ENCODE measurements at places on chromosomes 11 and 22.
A peak's percentile ranks its signal among the peaks of the same experiment; 100 is the strongest.

DNA sequence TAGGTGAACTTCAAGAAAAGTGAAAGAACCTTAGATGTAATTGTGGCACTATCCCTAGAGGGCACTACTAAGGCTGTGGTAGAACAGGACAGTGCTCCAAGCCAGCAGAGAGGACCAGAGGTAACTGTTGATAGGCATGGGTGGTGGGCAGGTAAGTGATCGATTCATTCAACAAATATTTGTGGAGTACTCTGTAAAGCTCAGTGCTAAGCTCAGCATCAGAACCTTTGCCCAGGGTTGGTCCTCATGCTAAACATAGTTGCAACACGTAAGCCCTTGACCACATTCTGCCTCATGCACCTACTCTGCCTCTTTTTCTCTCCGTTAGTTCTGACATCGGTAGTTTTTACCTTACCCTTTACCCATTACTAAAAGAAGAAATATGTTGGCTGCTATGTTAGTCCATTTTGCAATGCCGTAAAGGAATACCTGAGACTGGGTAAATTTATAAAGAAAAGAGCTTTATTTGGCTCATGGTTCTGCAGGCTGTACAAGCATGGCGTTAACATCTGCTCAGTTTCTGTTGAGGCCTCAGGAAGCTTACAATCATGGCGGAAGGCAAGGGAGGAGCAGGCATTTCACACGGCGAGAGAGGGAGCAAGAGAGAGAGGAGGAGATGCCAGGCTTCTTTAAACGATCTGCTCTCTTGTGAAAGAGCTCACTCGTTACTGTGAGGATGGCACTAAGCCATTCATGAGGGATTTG lies 18.4 kb upstream of the NNMT start:
- no peak for DNase-seq

- no peak for DNase-seq
These were observed 1308.3 kb downstream of the TBC1D22A start for GRCh38 chr22:48070760-48071159.

GRCh38 chr11:116454020-116454645 lies 318.7 kb downstream of the BUD13 start:
- peak; percentile 51 for DNase-seq

DNA sequence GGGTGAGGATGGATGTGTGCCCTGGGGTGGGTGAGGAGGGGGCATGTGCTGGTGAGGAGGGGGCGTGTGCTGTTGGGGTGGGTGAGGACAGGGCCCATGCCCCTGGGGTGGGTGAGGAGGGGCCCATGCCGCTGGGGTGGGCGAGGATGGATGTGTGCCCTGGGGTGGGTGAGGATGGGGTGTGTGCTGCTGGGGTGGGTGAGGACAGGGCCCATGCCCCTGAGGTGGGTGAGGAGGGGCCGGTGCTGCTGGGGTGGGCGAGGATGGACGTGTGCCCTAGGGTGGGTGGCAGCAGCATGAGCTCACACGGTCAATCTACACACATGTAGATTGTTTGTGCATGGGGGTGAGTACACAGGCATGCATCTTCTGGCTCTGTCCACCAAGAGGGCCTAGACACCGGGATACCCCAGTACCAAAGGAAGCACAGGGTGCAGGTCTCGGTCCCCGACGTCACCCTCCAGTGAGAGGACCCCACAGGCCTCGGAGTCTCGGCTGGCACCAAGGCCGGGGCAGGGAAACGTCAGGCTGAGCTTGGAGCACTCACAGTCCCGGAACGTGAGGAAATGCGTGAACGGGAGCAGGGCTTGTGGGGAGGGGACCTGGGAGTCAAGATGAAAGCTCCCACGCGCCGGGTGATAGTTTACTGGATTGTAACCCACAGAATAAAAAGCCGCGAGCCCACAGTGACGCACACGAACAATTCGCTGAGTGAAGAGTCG lies 37.4 kb upstream of the TOLLIP start:
- DNase-seq, result no peak

- DNase-seq, result no peak
These were observed 496 bp downstream of the SYT7 start for GRCh38 chr11:61580271-61580888.

DNA sequence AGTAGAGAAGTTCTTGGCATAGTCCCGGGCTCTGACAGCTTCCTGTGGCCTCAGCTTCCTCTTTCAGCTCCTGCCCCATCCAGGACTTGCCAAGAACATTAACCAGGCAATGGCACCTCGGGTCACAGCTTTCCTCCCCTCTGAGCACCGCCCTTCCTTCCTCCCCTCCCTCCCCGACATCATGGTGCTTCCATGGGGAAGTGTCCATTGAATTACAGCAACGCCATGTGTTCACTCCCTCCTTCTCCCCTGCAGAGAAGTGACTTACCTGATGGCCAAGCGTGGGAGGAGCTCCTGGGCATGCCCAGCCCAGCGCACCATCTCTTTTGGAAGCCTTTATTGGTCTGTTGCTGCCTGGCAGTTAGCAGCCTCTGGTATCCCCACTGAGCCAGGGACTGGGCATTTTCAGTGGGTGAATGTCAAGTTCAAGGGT lies 25.8 kb upstream of the DAGLA start:
- no peak for DNase-seq

GRCh38 chr11:130652671-130653335 lies 204.4 kb downstream of the ADAMTS15 start:
- DNase-seq, result no peak

- DNase-seq, result no peak
These were observed 189.4 kb downstream of the GRIA4 start for GRCh38 chr11:105799263-105799662.

DNA sequence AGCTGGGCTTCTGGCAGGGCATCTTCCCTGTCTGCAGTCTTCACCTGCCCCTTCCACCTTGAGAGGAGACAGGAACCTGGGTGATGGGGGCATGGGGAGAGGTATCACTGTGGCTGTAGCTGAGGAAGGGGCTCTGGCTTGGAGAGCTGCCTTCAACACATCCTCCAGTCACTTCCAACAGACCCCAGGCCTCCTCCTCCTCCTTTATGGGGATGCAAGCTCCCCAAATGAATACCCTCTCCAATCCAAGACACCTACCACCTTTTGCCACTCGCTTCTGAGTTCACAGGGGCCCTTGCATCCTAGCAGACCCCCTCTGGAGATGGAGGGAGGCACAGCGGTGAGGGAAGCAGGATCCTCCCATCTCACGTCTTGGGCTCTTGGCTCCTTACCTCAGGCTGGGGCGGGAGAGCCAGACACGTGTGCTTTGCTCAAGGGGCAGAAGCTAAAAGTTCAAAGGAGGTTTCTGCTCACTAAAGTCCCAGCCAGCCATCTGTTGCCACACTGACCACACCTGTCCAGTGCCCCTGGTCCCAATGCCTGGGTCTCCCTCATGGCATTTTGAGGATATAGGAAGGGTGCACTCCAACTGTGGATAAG lies 13.2 kb downstream of the ANKK1 start:
- DNase-seq, result no peak

DNA sequence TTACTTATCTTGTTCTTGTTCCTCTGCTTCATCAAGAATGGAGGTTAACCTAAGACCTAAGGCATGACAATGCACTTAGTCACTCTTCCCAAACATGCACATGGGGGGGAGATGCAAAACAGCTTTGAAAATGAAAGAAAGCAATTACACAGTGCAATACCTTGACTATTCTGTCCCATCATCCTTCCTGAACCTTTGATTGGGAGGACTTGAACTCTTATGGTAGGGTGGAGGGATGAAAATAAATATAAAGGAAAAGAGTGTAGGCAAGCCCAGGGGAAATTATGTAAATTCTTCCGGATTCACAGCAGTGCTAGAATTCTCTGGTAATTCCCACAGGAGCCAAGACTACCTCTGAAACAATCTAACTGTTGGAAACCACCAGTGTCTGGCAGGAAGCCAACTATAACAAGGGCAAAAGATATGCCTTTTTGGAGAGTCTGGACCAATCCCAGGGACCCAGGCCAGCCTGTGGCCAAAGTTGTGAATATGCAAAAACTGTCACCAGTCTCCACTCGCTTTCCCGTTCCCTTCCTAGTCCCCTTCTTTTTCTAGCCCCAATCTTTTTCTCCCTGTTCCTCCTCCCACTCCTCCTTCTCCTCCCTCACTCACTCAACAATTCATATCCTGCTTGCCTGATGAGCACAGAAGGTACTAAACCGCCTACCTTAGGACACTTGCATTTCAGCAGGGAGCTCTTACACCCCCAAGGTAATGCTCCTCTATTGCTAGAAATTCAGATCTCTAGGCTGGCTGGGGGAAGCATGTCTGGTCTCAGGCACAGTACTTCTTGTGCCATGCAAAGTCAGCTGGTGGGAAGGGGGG lies 2.5 kb upstream of the RCN1 start:
- DNase-seq, result no peak

DNA sequence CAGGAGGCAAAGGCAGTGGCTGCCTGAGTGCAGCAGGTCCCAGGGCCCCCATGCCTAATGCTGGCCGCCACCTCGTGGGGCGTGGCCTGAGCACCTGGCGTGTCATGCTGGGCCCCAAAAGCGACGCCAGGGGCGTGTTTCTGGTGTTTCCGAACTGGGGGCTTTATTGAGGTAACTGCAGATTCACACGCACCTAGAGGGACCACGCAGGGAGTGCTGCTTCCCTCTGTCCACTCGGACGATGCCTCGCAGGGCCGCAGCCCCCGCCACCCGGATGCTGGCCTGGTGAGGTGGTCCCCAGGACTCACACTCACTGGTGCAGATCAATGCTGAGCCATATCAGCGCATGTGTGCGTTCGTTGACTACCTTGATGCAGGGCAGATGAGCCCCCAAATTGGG lies 736.2 kb downstream of the BRD1 start:
- no peak for DNase-seq

GRCh38 chr22:44520465-44521094 lies 22.5 kb upstream of the RTL6 start:
- no peak for DNase-seq

GRCh38 chr11:94154095-94154856 lies 25.6 kb downstream of the PANX1 start:
- DNase-seq, result no peak

DNA sequence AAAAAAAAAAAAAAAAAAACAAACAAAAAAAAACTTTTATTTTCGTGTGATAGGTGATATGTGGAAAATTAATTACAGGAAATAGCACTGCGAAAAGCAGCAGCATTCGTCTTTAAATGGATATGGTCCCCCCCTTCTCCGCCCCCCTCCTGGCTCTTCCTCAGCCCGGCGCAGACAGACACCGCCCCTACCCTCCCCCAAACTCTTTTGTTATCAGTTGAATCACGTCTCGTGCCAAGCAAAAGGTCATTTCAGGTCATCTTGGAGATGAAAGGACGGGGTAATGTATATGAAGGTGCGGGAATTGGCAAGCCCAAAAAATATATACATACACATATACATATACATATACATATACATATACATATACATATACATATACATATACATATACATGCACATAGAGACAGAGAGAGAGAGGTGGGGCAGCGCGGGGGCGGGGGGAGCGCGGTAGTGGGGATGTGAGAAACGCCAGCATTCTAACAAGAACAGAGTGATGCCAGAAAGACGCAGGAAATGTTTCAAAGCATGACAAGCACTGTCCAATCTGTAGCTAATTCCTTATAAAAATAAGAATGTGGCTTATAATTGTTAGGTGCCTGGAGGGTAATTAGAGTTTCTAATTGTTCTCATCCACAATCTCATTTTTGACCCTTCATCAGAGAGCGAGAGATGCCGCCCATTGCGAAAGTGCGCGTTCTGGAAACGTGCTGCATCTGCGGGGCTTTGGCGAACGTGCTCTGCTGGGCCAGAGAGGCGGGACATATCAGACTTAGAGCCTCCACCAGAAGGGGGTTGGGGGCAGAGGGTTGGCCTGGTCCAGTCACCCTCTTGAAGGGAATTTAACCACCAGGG lies 214.5 kb upstream of the UBASH3B start:
- DNase-seq, result no peak

DNA sequence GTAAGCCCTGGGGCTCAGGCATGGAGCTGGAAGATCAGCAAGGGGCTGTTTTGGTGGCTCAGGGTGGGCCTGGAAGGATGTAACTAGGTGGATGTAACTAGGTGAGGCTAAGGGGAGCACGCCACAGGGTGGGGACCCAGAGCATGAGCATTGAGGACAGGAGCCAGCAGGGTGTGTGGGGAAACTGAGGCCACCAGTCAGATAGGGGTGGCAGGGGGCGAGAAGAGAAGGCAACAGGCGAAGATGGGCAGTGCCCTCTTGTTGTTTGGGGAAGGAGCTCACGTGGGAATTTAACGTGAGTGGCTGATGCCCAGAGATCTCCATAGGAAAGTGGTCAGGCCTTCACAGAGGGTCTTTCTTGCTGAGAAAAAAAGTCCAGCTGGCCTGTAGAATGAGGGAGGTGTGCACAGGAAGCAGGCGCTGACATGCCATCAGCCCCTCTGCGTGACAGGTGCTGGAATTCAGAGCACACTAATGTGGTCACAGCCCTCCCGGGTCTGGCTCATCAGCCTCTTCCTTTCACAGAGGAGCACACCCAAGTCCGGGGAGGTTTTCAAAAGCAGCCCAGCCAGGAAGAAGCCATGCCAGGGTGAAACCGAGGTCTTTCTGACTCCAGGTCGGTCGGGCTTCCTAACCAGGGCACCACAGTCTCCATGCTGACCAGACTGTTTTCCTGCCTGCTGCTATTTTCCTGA lies 54.6 kb upstream of the PAX6 start:
- DNase-seq, result no peak

- DNase-seq, result no peak
These were observed 1086.3 kb downstream of the FAM181B start for GRCh38 chr11:81647374-81647773.

DNA sequence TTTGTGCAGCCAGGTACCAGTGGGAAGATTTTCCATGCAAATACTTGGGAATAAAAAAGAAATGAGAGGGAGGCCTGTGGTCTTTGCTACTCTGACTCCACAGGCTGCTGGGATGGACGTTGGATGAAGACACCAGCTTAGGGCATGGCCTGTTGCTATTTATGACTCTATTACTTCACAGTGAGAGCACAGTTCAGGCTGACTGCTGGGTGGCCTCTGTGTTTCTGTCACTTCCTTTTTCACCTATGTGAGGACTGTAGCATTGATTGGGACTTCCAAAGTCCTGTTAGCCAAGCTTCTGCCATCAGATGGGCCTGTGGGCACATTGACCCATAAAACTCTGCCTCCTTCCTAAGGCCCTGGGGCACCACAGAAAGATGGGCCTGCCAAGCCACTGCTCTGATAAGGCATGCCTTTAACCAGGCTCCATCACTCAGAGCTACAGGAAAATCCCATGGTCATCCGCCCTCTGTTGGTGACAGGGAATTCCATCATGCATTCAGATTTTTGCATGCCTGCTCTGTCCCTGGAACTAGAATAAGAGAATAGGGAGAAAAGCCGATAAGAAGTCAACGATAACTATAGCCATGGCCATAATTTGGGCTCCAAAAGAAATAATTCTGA lies 64.6 kb downstream of the KCNJ1 start:
- no peak for DNase-seq

Measured in dorsolateral prefrontal cortex (tissue), 122 donors.